ENCODE measurements at places on chromosomes 7 and 10.

- no peak for DNase-seq
Observed at GRCh38 chr7:4006687-4007086, 675.4 kb upstream of the FOXK1 start.

- DNase-seq = no peak
Observed at GRCh38 chr7:101104193-101104713, 19.0 kb downstream of the TRIM56 start.

- no peak for DNase-seq
Observed at GRCh38 chr10:13801907-13802288, 215.1 kb downstream of the PRPF18 start.

DNA sequence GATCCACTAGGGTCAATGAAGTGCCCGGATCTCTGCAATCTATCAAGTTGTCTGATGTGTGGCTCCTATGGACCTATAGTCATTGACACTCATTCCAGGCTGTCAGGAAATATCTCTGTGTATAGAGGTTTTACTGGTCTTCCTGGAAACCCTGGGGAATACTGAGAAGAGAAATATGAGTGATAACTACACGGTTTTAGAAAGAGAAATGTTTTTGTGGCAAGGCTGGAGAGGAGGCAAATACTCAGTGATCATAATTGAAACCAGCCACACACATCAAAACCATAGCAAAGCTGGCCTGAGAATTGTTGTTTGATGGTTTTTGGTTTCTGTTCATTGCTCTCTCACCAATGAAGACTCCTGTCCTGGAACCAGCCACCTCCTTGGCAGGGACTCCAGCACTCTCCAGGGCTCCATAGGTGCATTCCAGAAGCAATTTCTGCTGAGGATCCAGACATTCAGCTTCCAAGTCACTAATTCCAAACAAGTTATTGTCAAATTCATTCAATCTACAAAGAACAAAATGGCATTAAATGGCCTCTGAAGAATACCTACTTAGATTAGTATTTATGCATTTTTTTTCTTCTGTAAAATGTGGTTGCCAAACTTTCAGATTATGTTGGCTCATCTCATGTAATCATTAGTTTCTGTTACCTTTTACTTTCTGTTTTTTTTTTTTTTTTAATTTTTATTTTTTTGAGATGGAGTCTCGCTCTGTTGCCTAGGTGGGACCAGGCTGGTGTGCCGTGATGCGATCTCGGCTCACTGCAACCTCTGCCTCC is 108.6 kb upstream of the ABI1 start:
- no peak for DNase-seq

GRCh38 chr7:122311734-122312450 is 7.3 kb upstream of the FEZF1 start:
- DNase-seq = no peak

DNA sequence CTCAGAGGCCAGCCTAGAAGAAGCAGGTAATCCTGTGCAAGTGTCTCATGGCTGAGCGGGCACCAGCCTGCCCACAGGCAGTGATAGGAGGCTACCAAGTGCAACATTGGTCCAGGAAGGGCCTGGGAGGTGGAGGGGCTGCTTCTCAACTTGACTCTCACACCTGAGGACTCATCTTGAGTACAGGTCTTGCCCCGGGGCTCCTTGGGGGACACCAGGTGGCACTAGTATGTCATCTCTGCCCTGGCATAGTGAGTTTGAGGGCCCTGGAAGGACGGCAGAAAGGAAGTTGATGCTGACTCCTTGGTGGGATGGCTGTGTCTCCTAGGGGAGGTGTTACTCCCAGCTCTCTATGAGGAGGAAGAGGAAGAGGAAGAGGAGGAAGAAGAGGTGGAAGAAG is 2.3 kb downstream of the CCDC136 start:
- DNase-seq = no peak

DNA sequence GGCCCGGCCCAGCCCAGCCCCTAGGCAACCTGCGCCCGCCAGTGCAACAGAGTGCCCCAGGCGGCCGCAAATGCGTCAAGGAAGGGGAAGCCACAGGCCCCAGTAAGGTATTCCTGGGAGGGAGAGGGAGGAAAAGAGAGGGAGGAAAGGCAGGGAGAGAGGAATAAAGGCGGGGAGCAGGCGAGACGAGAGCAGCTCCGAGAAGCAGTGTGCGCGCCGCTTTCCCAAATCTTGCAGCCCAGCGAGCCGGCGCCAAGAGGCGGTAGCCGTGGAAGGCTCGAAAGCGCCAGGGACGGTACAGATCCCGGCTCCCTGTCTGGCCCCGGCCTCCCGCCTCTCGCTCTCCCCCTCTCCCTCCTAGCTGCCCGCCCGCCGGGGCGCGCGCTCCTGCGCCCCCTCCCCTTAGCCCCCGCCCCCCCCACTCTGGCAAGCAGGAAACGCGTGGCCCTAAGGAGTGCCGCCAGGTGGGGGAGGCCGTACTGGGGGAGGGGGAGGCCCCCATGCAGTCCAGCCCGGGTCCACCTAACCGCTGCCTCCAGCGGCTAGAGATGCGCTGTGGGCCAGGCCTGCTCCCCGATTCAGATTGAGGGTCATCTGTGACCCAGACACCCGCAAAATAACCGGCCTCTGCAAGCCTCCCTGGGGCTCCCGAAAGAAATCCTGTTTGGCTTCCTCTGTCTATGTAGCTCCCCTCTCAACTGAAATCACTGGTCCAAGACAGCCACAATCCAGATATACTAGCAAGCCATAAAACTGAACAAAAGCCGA is 4.3 kb downstream of the HOXA10 start:
- DNase-seq = no peak

DNA sequence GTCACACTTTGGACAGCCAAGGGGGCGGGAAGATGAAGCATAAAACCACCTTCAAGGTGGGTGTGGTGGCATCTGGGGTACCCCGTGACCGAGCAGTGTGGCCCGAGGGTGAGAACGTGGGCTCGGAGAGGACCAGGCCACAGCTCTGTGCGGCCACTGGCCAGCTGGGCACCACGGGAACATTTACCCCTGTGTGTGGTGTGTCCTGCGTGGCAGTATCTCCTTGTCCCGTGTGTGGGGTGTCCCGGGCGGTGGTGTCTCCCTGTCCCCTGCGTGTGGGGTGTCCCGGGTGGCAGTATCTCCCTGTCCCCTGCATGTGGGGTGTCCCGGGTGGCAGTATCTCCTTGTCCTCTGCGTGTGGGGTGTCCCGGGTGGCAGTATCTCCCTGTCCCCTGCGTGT is 570.3 kb downstream of the DNAJB6 start:
- no peak for DNase-seq

DNA sequence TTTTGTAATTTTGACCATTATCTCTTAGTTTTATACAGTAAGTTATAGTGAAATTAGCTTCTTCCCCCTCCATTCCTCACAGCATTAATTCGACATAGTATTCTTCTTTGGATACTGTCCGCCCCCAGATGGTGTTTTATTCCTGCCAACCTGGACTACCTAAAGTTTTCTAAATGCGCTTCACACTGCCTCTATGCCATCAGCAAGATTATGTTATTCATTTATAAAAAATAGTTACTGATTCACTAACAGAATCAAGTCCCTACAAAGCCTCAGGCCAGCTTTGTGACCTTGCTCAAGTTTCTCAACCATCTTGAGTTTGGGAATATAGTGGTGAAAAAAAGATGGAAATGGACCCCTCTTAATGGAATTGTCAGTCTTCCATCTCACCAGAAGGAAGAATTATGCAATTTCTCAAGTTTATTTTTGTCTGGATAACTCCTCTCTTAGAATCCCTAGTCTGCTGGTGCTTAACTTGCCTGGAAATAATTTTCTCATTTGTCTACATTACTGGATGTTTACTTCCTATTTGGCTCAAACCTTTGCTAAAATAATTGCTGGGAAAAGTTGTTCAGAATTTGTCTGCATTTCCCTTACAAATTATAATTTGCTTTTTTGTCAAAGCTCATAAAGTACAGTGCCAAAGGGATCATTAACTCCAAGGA is 16.7 kb upstream of the FGL2 start:
- DNase-seq = no peak

DNA sequence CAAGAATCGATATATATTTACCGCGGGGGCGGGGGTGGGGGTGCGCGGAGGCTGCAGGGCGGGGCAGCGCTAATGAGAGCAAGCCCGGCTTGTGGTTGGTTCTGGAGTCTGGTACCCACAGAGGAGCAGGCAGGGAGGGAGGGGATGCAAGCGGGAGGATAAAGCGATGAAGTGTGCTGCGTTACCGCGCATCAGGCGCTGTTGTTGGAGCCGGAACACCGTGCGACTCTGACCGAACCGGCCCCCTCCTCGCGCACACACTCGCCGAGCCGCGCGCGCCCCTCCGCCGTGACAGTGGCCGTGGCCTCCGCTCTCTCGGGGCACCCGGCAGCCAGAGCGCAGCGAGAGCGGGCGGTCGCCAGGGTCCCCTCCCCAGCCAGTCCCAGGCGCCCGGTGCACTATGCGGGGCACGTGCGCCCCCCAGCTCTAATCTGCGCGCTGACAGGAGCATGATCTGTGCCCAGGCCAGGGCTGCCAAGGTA is at the start of gene HECW1:
TSS of gene HECW1 (plus strand) at position 189 of the 482 bp plus-strand sequence. CDS start 131,259 bp downstream, outside the sequence.
- DNase-seq = no peak

Measured in activated T-cell treated with anti-CD3 and anti-CD28 coated beads, Interleukin-2, amount 50 U/mL, for 4 hours (primary cell).